HEK293T (cell line): ENCODE measurements at places on chromosomes 4 and X.
A peak's percentile ranks its signal among the peaks of the same experiment; 100 is the strongest.

DNA sequence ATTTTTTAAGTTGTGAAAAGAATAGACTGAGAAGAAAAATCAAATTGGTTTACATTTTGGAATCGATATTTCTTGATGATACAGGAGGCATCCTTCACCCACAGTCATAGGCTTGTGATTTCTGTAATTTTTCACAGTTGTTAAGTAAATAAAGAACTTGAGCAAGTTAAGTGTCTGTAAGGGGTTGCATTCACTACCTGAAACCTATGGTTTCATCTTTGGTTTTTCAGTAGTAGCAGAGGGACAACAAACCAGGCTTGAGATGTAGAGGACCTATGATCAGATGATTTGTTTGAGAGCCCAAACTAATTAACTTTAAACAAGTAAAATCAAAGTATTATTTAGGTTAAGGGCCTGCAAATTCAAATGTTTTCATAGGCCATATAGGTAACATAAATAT is 175.6 kb downstream of the KLHL4 start:
- no peak for DNase-seq

GRCh38 chr4:89164400-89164799 is 53.1 kb downstream of the TIGD2 start:
- DNase-seq = no peak

DNA sequence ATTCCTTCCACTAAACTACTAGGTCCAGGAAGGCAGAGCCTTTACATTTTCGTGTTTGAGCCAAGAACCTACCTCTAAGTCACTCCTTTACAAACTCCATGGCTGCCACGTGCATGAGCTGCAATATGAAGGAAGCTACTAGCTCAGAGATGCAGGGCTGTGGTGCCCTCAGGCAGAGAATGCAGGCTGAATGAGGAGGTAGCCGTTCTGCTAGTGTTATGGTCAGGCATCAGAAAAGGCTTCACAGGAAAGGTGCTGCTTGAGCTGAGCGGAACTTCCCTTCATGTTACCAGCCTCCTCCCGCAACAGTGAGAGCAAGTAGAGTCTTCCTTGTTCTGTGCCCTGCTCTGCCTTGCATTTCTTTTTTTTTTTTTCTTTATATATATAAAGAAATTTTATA is 148.3 kb upstream of the PACRGL start:
- no peak for DNase-seq

DNA sequence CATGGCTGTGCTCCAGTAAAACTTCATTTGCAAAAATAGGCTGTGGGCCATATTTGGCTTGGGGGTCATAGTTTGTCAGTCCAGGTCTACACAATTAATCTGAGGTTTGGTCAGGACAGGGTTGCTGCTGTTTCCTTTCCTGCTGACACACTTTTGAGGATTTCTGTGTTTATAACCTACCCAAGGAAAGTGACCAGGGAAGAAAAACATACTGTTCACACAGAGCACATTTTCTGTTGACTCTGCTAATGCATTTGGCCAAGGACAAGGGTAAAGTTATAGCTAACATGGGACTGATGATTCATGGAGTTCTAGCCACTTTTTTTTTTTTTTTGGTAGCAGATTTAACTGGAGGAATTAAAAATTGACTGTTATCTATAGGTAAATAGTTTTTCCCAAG is 43.9 kb upstream of the GEMIN8 start:
- no peak for DNase-seq

DNA sequence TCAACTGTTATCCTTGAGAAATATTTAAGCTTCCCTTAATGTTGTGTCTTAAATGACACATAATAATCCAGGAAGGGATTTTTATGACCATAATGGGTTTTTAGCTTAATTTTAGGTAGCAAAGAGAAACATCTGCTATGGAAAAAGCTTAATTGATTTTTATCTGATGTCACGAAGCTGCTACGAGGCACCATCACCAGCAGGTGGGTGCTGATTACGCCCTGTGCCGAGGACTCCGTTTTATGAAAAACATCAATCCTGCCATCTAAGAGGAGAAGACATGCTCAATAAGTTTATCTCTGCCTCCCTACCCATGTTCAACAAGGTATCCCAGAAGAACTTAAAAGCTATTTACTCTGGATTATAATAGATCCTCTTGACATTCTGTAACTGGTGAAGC is 280.6 kb upstream of the ZFP42 start:
- no peak for DNase-seq

- DNase-seq = no peak
These were observed 6.3 kb downstream of the RUFY3 start for GRCh38 chr4:70728091-70728490.

DNA sequence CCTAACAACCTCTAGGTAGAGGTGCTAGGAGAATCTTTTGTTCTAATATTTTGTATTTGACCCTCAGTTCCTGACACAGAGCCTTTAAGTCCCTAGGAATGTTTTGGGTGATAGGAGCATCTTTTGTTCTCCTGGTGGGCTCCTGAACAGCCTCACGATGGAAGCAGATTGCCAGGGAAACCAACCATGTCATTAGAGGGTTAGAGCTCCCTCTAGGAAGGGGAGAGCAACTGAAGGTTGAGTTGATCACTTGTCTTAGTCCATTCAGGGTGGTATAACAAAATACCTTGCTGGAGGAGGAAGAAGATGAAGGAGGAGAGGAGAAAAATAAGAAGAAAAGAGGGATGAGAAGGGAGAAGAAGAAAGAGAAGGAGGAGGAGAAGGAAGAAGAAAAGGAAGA is 9.2 kb downstream of the VCX start:
- no peak for DNase-seq

- DNase-seq = peak; percentile 52
These were observed 4.9 kb downstream of the PRDM8 start for GRCh38 chr4:80202190-80202711.

GRCh38 chrX:57329008-57329407 is 42.5 kb downstream of the FAAH2 start:
- DNase-seq = peak; percentile 7

DNA sequence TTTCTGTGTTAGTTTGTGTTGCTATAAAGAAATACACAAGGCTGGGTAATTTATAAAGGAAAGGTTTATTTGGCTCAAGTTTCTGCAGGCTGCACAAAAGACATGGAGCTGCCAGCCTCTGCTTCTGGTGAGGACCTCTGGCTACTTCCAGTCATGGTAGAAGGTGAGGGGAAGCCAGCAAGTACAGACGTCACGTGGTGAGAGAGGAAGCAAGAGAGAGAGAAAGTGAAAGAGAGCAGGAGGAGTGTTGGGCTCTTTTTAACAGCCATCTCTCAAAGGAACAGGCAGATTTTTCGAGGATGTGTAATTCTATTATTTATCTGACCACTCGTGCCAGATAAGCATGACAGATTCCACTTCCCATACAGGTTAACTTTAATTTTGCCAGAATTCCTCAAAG is 1199.1 kb downstream of the ADGRL3 start:
- DNase-seq = no peak
